ENCODE measurements at places on chromosomes 7 and 10.

DNA sequence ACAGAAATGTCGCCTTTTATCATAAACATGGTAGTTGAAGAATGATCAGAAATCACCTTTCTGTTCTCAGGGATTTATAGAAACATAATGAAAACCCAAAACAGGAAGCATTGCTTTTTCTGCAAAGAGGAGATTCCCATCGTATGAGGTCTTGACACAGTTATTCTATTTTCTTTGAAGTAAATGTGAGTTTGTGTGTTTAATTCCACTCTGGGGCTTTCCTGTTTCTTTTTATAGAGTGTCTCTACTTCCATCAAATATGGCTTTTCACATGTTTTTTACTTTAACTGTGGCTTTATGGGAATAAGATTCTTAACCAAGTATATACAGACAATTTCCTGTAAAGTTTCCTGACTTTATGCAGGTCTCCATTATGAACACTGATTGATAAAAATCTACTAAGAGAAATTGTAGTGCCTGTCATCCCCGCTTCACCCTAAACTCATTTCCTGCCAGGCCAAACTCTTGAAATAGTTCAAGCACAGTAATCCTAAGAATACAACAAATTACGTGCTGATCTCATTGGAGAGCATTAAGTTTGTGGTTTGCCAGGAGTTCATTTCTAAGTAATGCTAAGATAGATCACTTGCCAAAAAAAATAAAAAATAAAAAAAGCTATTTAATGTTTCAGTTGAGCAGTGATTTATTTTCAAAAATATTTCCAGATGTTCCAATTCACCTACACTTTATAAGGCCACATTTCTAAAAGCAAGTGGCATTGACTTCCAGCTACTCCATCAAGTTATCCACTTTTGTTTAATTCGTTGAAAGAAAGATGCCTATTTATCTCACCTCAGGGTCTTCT lies 52.2 kb upstream of the SEC61G start:
- H3K36me3 ChIP-seq: no peaks in the 10 kb centered on the region
- H3K27ac ChIP-seq: no peak overlapping the region
- H3K4me3 ChIP-seq: no peak overlapping the region
- H3K27me3 ChIP-seq: no peaks in the 10 kb centered on the region

GRCh38 chr10:29635711-29636144 lies 957 bp upstream of the SVIL start:
- peak overlapping the region; percentile 63 for H3K27ac ChIP-seq
- no peaks in the 10 kb centered on the region for H3K36me3 ChIP-seq
- peaks cover 12% of the 10 kb centered on the region for H3K4me1 ChIP-seq
- no peak overlapping the region for H3K4me3 ChIP-seq
- DNase-seq: no peak

DNA sequence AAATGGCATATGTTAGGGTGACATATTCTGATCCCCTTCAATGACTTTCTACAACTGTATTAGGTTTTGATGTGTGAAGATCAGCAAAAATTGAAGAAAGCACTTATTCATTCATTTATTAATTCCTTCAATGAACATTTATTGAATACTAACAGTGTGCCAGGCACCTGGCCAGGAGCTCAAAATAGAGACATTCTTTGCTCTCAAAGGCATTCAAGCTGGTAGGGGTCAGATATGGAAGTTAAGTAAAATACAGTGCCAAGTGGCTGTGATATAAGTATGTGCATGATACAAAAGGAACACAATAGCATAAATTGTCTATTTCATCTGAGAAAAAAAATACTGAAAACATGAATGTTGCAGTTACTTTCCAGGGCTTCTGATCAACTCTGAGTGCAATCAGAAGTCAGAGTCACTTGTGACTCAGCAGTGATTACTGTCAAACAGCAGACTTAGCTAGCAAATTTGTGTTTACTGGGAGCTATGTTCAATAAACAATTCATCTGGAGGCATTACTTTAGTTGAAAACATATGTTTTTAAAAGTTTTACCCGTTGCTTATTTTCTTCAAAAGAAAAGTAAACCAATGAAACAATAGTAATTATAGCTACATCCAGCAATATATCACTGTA lies 60.4 kb upstream of the CACNB2 start:
- no peak overlapping the region for H3K27ac ChIP-seq
- H3K36me3 ChIP-seq: no peaks in the 10 kb centered on the region
- no peaks in the 10 kb centered on the region for H3K4me1 ChIP-seq
- H3K4me3 ChIP-seq: no peak overlapping the region

DNA sequence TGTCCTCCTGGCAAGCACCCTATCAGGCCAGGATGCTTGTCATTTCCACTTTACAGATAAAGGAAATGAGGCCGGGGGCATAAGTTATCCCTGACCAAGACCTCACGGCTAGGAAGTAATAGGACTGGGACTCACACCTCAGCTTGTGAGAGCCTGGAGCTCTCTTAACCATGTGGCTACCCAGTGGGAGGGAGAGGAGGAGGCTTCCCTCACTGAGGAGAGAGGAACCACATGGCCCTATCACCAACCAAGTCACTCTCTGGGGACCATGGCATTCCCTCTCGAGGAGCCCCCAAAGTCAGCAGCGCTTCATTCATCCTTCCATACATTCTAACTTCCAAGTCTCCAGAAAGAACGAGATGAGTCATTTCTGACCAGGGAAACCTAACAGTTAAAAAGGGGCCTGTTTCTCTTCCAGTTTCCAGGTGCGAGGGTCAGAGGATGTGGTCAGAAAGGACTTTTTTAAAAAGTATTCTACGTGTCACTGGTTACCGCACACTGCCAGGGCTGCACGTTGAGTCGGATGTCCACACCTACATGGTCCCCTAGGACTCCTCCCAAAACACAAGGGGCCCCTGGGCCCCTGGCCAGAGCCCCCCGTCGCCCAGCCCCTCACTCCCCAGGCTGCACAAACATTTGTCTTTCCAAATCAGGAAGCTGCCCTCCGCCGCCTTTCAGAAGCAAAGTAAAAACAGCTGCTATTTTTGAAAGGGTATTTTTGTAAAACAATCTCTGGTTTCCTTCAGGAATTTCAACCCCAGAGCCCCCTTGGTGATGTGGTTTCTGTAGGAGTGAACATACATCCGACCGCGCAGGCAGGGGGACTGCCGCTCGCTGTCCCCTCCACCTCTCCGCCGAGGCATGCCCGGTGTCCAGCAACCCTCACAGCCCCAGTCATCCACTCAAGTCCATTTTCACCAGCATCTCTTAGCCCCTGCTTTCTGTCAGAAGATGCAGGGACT lies 128.2 kb upstream of the CHST15 start:
- no peaks in the 10 kb centered on the region for H3K36me3 ChIP-seq
- H3K4me3 ChIP-seq: no peak overlapping the region
- no peak for DNase-seq
- peaks cover 12% of the 10 kb centered on the region for H3K4me1 ChIP-seq

- H3K27ac ChIP-seq: no peak overlapping the region
- no peak for DNase-seq
- H3K27me3 ChIP-seq: no peaks in the 10 kb centered on the region
- H3K36me3 ChIP-seq: no peaks in the 10 kb centered on the region
Measured at GRCh38 chr10:73614720-73615119, 23.6 kb upstream of the USP54 start.

- no peak for DNase-seq
- H3K4me1 ChIP-seq: no peaks in the 10 kb centered on the region
- no peaks in the 10 kb centered on the region for H3K36me3 ChIP-seq
- no peak overlapping the region for H3K4me3 ChIP-seq
- H3K27me3 ChIP-seq: no peaks in the 10 kb centered on the region
Measured at GRCh38 chr7:132532281-132532680, 44.0 kb downstream of the PLXNA4 start.

GRCh38 chr10:60028081-60028480 lies 121.7 kb upstream of the CCDC6 start:
- H3K4me1 ChIP-seq: no peaks in the 10 kb centered on the region
- H3K4me3 ChIP-seq: no peak overlapping the region
- H3K27ac ChIP-seq: no peak overlapping the region
- no peaks in the 10 kb centered on the region for H3K27me3 ChIP-seq

DNA sequence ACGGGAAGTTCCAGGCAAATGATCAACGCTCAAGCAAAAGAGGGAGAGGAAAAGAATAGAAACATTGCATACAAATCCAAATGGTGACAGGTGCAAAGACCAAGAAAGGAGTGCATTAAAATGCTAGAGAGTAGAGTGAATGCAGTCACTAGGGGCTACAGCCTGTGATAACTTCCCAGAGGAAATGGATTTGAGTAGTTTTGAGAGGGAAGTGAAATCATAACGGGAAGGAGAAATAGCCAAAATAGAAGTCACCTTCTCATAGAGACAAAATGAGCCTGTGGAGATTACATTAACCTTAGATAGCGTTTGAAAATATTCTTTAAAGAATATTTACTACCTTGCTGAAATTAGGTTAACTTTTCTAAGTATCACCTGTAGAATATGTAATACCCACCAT lies 26.5 kb downstream of the NUP42 start:
- no peak for DNase-seq
- no peak overlapping the region for H3K4me3 ChIP-seq
- no peaks in the 10 kb centered on the region for H3K27me3 ChIP-seq
- H3K27ac ChIP-seq: no peak overlapping the region
- no peaks in the 10 kb centered on the region for H3K36me3 ChIP-seq

- H3K4me1 ChIP-seq: no peaks in the 10 kb centered on the region
- no peak overlapping the region for H3K27ac ChIP-seq
- H3K4me3 ChIP-seq: no peak overlapping the region
- H3K36me3 ChIP-seq: no peaks in the 10 kb centered on the region
- no peaks in the 10 kb centered on the region for H3K27me3 ChIP-seq
- no peak for DNase-seq
Measured at GRCh38 chr7:138618933-138619332, 82.2 kb downstream of the SVOPL start.

DNA sequence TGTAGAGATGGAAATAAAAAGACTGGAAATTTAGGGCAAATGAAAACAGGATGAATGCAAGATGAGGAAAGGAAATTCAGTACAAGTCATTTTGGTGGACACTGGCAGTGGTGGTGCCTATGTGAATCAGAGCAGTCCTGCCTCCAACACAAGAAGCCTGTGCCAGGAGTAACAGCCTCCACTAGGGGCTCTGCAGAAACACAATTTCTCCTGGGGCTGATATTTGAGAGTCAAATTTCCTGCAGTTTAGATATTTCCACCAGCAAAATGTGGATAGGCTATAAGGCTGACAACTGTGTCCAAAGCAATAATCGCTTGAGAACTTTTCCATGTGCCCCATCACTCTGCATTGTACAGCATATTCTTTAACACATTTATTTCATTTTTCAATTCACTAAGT lies 4.7 kb upstream of the PLXDC2 start:
- no peaks in the 10 kb centered on the region for H3K27me3 ChIP-seq
- no peaks in the 10 kb centered on the region for H3K36me3 ChIP-seq
- peak; percentile 63 for DNase-seq
- no peak overlapping the region for H3K27ac ChIP-seq
- no peaks in the 10 kb centered on the region for H3K4me1 ChIP-seq

- H3K27ac ChIP-seq: no peak overlapping the region
- no peaks in the 10 kb centered on the region for H3K27me3 ChIP-seq
- no peak overlapping the region for H3K4me3 ChIP-seq
- peak; percentile 45 for DNase-seq
- H3K4me1 ChIP-seq: no peaks in the 10 kb centered on the region
Measured at GRCh38 chr10:69757553-69758309, 44.0 kb upstream of the COL13A1 start.

DNA sequence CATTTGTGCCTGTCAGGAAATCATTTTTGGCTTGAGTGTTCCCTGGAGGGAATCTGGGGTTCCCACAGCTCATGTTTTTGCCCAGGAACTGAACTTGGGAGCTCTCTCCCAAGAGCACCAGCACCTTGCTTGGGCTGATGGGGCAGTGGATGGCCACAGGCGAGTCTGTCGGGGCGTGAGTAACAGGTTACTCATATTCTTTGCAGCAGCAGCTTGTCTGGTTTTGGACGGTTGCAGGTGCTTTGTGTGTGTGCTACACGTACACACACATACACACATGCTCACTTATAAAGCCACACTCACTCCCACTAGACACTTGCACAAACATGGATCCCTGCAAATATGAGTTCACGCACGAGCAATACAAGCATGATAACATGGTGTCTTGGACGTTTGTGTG lies 2.9 kb upstream of the PALD1 start:
- no peak for DNase-seq
- no peaks in the 10 kb centered on the region for H3K36me3 ChIP-seq
- no peak overlapping the region for H3K27ac ChIP-seq
- no peaks in the 10 kb centered on the region for H3K27me3 ChIP-seq
- H3K4me1 ChIP-seq: peaks cover 14% of the 10 kb centered on the region
- no peak overlapping the region for H3K4me3 ChIP-seq

GRCh38 chr10:49164559-49165188 lies 23.5 kb downstream of the TMEM273 start:
- no peaks in the 10 kb centered on the region for H3K4me1 ChIP-seq
- H3K36me3 ChIP-seq: no peaks in the 10 kb centered on the region
- H3K4me3 ChIP-seq: no peak overlapping the region
- peak; percentile 70 for DNase-seq
- no peak overlapping the region for H3K27ac ChIP-seq
- no peaks in the 10 kb centered on the region for H3K27me3 ChIP-seq

GRCh38 chr7:286266-286665 lies 3.7 kb upstream of the FOXL3 start:
- no peak overlapping the region for H3K27ac ChIP-seq
- peaks cover 23% of the 10 kb centered on the region for H3K27me3 ChIP-seq
- no peak overlapping the region for H3K4me3 ChIP-seq
- no peaks in the 10 kb centered on the region for H3K4me1 ChIP-seq
- DNase-seq: no peak

- no peak for DNase-seq
- H3K27me3 ChIP-seq: no peaks in the 10 kb centered on the region
- H3K4me3 ChIP-seq: no peak overlapping the region
Measured at GRCh38 chr10:88032566-88032965, 169.1 kb downstream of the PTEN start.

GRCh38 chr10:112955582-112956421 lies 5.8 kb downstream of the TCF7L2 start:
- DNase-seq: no peak
- H3K4me1 ChIP-seq: peaks cover 37% of the 10 kb centered on the region
- peak overlapping the region; percentile 11 for H3K27ac ChIP-seq
- H3K36me3 ChIP-seq: no peaks in the 10 kb centered on the region
- H3K4me3 ChIP-seq: no peak overlapping the region

DNA sequence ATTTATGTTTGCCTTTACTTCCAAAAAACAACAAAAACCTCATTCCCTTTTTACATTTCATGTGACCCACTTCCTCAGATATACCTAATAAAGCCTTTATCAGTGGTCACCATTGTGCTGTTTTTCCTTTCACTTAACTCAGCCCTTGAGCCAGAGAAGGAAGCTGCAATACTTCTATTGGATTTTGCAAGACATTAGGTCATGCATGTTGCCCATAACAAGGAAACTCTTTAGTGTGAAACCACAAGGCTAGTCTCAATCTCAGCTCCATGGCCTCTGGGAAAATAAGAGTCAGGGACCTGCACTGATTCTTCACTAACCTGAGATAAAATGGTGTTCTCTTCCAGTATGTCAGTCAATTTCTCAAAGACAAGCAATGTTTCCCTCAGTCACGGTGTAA lies 27.8 kb downstream of the STEAP4 start:
- DNase-seq: no peak
- H3K4me1 ChIP-seq: no peaks in the 10 kb centered on the region

GRCh38 chr7:143987513-143987912 lies 12.6 kb upstream of the OR6B1 start:
- peaks cover 20% of the 10 kb centered on the region for H3K4me1 ChIP-seq
- H3K27me3 ChIP-seq: no peaks in the 10 kb centered on the region
- no peaks in the 10 kb centered on the region for H3K36me3 ChIP-seq
- H3K4me3 ChIP-seq: no peak overlapping the region

GRCh38 chr7:10212649-10213048 lies 761.0 kb upstream of the PHF14 start:
- H3K27ac ChIP-seq: no peak overlapping the region
- H3K27me3 ChIP-seq: no peaks in the 10 kb centered on the region
- H3K4me1 ChIP-seq: no peaks in the 10 kb centered on the region
- DNase-seq: no peak
- no peak overlapping the region for H3K4me3 ChIP-seq
- no peaks in the 10 kb centered on the region for H3K36me3 ChIP-seq
